ENCODE measurements at places on chromosomes 11 and 22.

DNA sequence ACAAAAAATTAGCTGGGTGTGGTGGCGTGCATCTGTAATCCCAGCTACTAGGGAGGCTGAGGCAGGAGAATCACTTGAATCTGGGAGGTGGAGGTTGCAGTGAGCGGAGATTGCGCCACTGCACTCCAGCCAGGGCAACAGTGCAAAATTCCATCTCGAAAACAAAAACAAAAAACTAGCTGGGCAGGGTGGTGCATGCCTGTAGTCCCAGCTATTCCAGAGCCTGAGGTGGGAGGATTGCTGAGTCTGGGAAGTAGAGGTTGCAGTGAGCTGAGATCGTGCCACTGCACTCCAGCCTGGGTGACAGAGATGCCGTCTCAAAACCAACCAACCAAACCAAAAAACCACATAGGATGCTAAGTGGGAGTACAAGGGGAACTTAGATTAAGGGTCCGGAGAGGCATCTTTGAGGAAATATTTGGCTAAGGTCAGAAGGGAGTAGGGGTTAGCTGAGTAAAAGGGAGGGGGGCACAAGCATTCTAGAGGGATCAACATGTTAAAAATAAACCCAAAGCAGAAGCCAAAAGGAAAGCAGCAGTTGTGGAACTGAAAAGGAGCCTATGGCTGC, 10.2 kb downstream of the PHF5A start:
- DNase-seq: no peak

- DNase-seq: peak; percentile 10
These were observed 8.5 kb downstream of the ADORA2A start for GRCh38 chr22:24435861-24436371.

GRCh38 chr11:12114193-12115033, 4.0 kb downstream of the MICAL2 start:
- no peak for DNase-seq

GRCh38 chr22:26979294-26979693, 321.9 kb downstream of the MIAT start:
- no peak for DNase-seq

GRCh38 chr11:65353900-65354264, 669 bp upstream of the TIGD3 start:
- no peak for DNase-seq

DNA sequence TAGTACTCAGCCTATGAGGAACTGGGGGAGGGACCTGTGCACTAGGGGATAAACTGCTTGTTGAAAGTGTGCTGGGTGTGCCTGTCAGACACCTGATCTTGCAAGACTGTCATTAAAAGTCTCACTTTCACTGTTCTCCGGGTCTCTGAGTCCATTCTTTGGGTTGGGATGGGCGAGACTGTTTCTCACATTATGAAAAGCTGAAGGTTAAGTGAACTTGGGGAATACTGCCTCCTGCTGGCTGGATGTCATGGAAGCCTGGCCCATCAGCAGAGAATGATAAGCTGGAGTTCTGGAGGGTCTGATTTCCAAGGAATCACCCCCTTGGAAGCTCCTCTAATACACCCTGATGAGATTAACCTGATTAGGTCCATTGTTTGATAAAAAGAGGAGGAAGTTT, 9.0 kb upstream of the VPREB1 start:
- no peak for DNase-seq

- no peak for DNase-seq
These were observed 4.8 kb downstream of the DSCAML1 start for GRCh38 chr11:117792241-117792640.

DNA sequence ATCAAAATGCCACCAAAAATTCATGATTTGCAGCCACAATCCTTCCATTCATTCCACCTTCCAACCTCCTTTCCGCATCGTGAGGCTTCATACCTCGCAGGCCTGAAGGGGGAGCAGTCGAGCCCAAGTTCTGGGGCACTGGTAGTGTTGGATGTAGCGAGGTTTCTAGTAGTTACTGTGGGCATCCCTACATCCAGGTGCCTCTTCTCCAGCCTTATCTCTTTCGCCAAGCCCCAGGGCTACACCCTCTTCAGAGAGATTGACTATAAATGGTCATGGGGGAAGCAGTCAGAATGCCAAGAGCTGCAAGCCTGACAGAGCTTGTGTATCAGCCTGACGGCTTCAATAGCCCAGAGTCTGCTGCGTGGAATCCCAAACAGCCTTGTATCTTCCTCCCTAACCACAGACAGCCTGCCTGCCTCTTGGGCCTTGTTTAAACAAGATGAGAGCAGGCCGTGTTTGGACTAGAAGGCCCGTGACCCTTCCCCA, 28.9 kb downstream of the CLMP start:
- no peak for DNase-seq

GRCh38 chr11:69554849-69555248, 73.4 kb downstream of the LINC01488 start:
- no peak for DNase-seq

- DNase-seq: peak; percentile 28
These were observed 39.4 kb downstream of the SBF1 start for GRCh38 chr22:50435291-50436014.

DNA sequence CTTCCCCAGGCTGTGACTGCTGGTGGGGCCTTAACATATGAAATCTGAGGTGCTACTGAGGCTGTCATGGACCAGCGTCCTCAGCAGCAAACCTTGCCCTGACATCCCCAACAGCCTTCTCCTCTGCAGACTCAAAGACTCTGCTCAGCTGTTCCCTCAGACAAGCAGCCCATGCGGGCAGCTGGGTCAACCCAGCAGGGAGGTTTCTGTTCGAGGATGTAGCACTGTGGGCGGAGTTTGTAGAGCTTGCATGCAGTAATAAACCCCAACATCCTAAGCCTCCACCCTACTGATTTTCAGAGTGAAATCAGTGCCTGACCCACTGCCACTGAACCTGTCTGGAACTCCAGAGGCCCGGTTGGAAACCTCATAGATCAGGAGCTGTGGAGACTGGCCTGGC, 88.8 kb upstream of the XKR3 start:
- DNase-seq: no peak

DNA sequence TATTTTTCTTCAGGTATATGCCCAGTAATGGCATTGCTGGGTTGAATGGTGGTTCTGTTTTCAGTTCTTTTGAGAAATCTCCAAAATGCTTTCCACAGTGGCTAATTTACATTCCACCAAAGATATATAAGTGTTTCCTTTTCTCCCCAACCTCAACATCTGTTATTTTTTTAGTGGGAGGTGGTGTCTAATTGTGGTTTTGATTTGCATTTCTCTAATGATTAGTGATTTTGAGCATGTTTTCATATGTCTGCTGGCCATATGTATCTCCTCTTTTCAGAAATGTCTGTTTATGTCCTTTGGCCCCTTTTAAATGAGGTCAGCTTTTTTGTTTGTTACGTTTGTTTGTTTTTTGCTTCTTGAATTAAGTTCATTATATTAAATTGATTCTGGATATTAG, 760.2 kb downstream of the KCNA4 start:
- DNase-seq: no peak

DNA sequence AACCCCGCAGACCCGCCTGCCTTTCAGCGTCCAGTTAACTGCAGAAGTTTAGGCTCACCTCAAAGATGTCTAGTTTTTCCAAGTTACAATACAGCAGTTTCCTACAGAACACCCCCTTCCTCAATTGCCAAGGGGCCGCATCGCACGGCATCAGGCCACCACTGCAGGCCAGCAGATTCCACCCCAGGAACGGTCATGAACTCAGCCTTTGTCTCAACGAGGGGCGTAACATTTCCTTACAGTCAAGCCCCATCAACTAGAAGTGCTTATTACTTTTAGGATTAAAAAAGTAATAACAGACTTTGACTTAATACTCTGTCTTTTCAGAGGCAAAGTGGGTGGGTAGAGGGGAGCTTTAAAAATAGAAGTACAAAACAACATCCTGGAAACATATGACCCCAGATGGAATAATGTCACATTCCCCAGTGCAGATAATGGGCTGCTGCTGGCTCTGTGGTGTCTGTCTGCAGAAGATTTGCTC, 36.3 kb downstream of the PPP2R1B start:
- no peak for DNase-seq

DNA sequence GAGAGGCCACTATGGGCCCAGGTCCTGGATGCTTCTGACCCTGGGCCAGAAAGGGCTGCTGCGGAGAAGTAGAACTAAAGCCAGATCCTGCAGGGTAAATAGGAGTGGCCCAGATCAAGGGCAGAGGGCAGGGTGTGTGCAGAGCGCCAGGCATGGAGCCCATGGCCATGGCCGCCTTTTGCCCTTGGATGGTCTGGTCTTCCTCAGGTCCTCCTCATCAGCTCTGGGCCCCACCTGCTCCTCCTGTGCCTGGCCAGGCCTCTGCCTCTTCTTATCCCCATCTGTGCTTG, 277.6 kb downstream of the BRD1 start:
- DNase-seq: no peak

- no peak for DNase-seq
These were observed 44.8 kb downstream of the SPECC1L start for GRCh38 chr22:24315367-24315966.

DNA sequence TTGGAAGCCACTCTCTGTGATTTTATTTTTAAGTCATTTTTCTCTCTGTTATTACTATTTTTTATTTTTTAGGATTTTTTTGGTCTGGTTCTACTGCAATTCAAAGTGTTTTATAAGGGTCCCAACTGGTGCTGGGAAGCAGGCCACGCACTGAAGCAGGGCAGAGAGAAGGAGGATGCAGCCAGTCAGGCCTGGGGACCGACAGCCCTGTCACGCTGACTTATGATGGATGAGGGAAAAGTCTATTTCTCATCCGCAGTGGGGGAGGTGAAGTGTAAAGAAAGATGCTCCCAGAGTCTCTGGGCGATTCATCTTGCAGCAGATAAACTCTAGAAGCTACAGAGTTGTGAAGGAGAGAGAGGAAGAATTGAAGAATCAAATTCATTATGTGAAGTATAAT, 191.6 kb downstream of the NTM start:
- DNase-seq: no peak

GRCh38 chr11:17986007-17986710, 26.7 kb downstream of the SERGEF start:
- no peak for DNase-seq

DNA sequence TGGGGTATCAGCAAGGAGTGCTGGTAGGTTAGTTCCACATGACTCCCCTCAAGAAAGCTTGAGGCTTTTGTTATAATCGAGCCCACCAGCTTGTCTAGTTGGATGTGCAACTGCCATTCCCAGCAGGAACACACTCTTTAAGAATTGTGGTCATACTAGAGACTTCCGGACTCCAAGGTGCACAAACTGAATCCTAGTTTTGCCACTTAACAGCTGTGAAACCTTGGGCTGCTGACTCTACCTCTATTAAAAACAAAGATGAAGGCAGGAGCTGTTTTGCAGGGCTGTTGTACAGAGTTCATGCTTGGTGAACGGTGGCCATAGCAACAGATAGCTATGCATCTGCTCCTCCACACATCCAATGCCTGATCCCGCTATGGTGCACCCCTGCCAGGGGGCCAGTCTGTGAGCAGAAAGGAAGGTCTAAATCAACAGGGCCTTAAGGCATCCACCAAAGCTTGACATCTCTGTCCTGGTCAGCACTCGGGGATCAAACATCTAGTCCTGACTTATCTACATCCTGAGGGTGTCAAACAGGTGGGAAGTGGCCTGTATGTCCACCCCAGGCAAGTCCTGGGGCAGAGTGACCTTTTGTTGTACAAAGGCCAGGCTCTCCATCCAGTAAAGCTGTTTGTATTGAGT, 36.4 kb downstream of the DKK3 start:
- DNase-seq: no peak

GRCh38 chr11:69572233-69572860, 68.6 kb upstream of the CCND1 start:
- DNase-seq: no peak

DNA sequence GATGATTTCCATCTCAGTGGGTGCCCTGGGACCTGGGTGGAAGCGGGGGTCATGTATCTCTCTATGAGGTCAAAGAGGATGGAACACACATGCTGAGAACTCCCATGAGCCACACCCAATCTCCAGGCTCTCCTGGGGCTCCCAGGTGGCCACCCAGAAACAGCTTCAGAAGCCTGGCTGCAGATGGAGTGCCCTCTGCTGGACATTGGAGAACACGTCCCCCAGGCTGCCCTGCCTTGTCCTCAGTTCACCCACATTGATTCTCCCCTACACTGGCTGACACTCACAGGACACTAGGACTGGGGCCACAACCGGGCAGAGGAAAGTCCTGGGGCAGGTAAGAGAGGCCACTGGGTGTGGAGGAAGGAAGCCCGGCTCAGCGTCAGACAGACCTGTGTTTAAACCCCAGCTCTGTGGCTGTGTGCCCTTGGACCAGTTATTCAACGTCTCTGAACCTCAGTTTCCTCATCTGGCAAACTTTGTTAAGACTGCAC, 4.5 kb upstream of the NOL12 start:
- peak; percentile 48 for DNase-seq

GRCh38 chr11:11171285-11171684, 181.8 kb downstream of the CSNK2A3 start:
- DNase-seq: no peak

- DNase-seq: no peak
These were observed 208.1 kb downstream of the TBC1D22A start for GRCh38 chr22:46970411-46971098.

All from 8988T (cell line).